ENCODE measurements at places on chromosomes 16 and 17. TPM values are rescaled to one million over a fixed set of nuclear protein-coding genes. Genes with fewer than 3 reads are reported as not detected.

Gene TNFRSF17
- not detected for total RNA-seq

Gene MBTPS1
- total RNA-seq, result 95.7 TPM

Gene SOCS1
- 0.60 TPM for total RNA-seq

Gene EVPLL
- total RNA-seq, result not detected
